ENCODE measurements at places on chromosomes 1 and 21.

GRCh38 chr1:205458777-205459566 lies 3.1 kb upstream of the BLACAT1 start:
- DNase-seq, result peak; percentile 16

GRCh38 chr1:121546830-121547591 lies 362.2 kb downstream of the SRGAP2C start:
- no peak for DNase-seq

DNA sequence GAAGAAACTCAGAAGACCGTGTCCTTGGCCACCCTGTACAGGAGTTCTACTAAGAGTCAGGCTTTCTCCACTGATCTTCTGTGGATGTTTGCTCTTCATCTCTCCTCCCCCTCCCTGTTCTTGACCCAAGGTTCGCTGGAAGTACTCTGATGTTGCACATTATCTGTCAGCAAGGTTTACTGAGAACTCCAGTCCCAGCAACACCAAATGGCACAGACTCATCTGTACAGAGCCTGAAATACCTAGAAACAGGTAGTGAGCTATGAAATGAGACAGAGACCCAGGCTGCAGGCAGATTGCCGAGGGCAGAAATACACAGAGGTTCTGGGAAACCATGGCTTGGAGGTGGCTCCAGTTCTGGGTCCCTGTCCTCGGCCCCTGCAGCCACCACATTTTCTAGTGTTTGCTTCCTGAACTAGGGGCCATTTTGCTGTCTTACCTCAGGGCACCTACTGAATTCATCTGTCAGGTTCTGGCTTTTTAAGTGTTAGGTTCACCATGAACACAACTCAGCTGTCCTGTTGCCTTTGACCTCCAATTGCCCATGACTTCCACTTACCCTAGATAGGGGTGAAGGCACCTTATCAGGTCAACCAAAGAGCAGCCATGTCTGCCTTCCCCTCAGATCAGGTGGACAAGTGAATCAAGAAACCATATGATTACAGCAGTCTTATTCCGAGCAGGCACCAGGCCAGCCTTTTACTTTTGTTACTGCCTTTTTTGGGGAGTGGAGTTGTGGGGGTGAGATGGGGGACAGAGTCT lies 92.2 kb downstream of the CDC7 start:
- no peak for DNase-seq

DNA sequence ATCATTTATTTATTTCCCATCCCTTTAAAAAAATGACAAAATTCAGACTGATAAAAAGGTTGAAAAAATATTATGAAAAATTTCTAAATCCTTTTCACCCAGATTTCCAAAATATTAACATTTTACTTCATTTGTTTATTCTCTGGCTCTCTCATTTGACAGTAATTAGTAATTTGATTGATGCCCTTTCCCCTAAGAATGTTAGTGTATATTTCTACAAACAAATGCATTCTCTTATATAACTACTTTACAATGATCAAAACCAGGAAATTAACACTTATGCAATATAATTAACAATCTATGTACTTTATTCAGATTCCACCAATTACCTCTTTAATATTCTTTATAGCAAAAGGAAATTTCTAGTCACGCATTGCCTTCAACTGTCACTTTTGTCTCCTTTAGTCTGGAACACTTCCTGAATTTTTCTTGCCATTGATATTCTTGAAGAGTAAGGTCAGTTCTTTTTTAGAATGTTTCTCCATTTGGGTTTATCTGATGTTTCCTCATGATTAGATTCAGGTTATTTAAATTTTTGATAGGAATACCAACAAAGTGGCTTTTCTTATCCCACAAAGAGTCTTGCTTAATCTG lies 3.9 kb downstream of the CD53 start:
- DNase-seq, result no peak

- no peak for DNase-seq
Observed at GRCh38 chr1:247008406-247008799, 546 bp upstream of the ZNF695 start.

- no peak for DNase-seq
Observed at GRCh38 chr1:209095627-209096595, 487.6 kb upstream of the CAMK1G start.

- DNase-seq, result no peak
Observed at GRCh38 chr1:4602462-4603294, 51.7 kb upstream of the AJAP1 start.

DNA sequence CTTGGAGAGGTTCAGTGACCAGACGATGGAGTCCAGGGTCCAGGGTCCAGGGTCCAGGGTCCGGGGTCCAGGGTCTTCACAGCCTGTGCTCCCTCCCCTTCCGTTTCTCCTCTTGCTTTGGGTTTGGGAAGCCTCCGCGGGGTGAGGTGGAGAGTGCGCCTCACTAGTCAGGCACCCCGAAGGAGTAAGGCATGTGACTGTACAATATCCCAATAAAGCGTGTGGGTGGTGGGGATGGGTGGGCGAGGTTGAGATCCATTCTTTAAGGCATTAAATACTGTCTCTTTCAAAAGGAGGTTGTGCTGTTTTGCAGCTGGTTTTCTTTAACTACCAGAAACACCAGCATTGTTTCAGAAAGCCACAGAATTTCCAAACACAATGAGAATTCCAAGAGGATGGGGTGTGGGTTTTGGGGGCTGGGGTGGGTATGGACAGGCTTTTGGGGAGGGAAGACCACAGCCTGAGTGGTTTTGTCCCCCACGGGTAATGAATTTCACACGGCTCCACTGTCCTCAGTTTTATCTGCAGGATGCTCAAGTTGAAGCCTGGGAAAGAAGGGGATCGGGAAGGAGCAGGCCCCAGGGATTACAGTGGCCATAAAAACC lies 65.7 kb downstream of the KIF26B start:
- no peak for DNase-seq

DNA sequence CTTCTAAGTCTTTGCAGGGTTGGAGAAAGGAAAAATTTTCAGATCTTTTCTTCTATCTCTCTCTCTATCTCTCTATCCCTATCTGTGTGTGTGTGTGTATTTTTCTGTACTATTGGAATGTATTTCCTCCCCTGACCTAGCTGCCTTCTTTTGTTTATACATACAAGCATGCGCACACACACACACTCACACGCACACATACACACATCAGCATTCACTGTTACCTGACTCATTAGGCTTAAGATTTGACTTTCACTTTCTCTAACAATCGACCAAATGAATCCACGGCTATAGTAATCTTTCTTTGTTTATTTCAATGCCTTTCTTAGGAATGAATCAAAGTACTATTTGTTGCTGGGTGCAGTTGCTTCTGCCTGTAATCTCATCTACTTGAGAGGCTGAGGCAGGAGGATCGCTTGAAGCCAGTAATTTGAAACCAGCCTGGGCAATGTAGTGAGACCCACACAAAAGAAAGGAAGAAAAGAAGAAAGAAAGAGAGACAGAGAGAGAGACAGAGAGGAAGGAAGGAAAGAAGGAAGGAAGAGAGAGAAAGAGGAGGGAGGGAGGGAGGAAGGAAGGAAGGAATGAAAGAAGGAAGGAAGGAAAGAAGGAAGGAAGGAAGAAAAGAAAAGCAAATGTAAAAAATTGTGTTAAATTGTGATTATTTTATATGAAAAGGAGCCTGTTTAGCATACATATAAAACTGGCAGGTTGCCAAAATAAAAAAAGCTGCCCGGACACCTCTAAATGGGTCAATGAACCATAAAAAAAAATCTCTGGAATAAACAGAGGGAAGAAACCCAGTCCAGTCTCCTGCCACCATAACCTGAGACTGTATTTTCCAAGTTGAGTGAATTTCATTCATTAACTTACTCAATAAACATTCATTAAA lies 206.8 kb downstream of the ZNF326 start:
- no peak for DNase-seq

- DNase-seq, result no peak
Observed at GRCh38 chr1:31605908-31606427, 11.5 kb upstream of the HCRTR1 start.

DNA sequence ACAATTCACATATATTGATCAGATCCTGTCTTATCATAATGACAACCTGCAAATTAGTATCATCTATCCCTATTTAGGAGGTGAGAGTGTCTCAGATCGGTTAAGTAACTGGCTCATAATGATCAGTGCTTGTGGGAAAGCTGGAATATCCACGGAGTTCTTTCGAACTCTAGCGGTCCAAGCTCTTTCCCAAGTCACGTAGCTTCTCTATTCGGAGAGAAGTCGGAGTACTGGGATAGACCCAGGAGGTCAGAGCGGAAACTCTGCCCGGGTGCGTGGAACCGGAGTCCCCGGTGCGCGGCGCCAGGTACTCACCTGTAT lies 339 bp downstream of the PTGS2 start:
- no peak for DNase-seq

DNA sequence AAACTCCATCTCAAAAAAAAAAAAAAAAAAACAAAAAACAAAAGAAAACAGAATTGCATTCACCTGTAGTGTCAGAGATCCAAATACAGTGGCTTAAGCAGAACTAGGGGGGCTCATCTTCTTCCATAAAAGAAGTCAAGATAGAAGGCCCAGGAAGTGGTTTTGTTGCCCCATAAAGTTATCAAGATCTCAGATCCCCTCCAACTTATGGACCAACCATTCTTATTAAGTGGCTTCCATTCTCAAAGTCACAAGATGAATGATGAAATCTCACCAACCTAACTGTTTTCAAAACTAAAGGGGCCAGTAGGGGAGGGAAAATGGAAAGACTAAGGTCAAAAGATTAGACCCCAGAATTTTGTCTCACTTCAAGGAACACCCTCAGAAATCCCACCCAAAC lies 30.1 kb upstream of the DUSP23 start:
- no peak for DNase-seq

Data from T-helper 1 cell (primary cell).